ENCODE measurements at places on chromosomes 11 and 22. TPM values are rescaled to one million over a fixed set of nuclear protein-coding genes. Genes with fewer than 3 reads are reported as not detected.

DNA sequence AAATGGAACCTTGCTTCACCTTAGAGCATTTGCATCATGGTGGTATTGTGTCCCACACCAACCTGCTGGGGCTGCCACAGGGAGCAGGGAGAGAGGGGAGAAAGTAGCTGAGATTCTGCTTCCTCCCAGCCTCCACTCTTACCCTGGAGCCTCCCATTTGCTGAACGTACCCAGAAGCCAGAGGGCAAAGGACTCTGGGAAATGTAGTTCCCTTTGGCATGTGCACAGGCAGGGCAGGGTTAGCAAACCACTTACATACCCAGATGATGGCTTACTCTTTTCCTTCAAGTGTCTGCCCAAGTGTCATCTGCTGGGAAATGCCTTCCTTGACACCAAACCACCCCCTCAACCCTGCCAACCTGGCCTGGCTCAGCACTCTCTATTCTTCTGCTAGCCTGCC, 16.9 kb downstream of the SMIM38 start:
- no peaks in the 10 kb centered on the region for H3K36me3 ChIP-seq
- no peaks in the 10 kb centered on the region for H3K4me1 ChIP-seq
- no peak overlapping the region for H3K27ac ChIP-seq
- no peak overlapping the region for H3K4me3 ChIP-seq

FAM83F gene
- 0.91 TPM for total RNA-seq

ABCG4 gene
- total RNA-seq = not detected

DNA sequence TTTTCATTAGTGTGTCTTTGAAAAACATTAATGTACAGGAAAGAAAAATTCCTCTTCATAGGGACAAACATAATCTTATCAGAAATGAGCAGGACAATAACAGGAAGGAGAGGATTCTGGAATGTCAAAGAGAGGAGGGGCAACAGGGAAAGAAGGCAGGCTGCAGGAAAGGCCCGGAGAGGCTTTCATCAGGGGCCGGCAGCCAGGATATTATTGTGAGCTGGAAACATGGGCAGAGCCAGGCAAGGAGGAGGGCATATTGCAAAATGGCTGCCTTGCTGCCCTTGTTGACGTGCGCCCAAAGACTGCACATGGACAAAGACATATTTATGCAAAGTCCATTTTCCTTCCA, 433.7 kb downstream of the ETS1 start:
- H3K4me3 ChIP-seq = no peak overlapping the region
- H3K27me3 ChIP-seq = no peaks in the 10 kb centered on the region
- no peak for DNase-seq
- no peak overlapping the region for H3K27ac ChIP-seq
- H3K4me1 ChIP-seq = peaks cover 10% of the 10 kb centered on the region

DNA sequence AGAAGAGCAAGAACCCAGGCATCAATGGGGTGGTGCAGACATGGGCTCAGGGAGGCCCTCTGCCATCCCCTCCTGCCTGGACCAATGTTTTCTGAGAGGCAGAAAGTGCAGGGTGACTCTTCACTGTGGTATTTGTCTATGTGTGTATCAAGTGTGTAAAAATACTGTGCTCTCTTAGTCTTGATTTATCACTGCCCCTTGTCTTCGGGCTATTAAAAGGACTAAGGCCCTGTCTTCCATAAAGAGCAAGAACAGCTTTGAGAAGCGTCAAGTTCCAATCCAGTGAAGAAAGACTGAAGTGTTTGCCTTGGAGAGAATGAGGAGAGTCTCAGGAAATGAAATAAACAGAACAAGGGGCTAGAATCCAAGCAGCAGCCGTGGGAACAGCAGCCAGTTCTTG, 14.4 kb downstream of the PRSS23 start:
- no peaks in the 10 kb centered on the region for H3K36me3 ChIP-seq
- H3K4me1 ChIP-seq = peaks cover 6% of the 10 kb centered on the region
- H3K4me3 ChIP-seq = no peak overlapping the region
- H3K27me3 ChIP-seq = peaks cover 34% of the 10 kb centered on the region

- H3K4me3 ChIP-seq = no peak overlapping the region
- no peak overlapping the region for H3K27ac ChIP-seq
- peaks cover 36% of the 10 kb centered on the region for H3K36me3 ChIP-seq
- H3K27me3 ChIP-seq = no peaks in the 10 kb centered on the region
- DNase-seq = no peak
Observed at GRCh38 chr22:27848005-27848404, 46.4 kb upstream of the MN1 start.

- DNase-seq = no peak
- no peaks in the 10 kb centered on the region for H3K27me3 ChIP-seq
- H3K36me3 ChIP-seq = no peaks in the 10 kb centered on the region
- no peak overlapping the region for H3K27ac ChIP-seq
- no peak overlapping the region for H3K4me3 ChIP-seq
Observed at GRCh38 chr11:77095551-77096490, 6.8 kb upstream of the OMP start.
